ENCODE measurements at places on chromosomes 2 and 18.

DNA sequence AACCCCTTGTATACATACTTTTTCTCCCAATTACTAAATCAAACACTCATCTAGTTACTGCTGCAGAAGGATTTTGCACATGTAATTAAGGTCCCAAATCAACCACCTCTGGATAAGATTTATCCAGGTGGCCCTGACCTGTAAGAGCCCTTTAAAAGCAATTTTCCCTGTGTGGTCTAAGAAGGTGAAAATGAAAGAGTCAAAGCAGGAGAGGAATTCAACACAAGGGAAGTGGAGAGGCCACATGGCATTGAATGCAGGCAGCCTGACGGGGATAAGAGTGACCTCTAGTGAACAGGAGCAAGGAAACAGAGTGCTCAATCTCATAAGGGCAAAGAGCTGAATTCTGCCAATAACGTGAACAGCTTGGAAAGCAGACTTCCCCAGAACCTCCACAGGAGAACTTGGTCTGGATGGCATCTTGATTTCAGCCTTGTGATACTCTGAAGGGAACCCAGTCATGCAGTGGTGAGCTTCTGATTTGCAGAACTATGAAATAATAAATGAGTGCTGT, 27.2 kb downstream of the PPP3R1 start:
- DNase-seq = no peak

DNA sequence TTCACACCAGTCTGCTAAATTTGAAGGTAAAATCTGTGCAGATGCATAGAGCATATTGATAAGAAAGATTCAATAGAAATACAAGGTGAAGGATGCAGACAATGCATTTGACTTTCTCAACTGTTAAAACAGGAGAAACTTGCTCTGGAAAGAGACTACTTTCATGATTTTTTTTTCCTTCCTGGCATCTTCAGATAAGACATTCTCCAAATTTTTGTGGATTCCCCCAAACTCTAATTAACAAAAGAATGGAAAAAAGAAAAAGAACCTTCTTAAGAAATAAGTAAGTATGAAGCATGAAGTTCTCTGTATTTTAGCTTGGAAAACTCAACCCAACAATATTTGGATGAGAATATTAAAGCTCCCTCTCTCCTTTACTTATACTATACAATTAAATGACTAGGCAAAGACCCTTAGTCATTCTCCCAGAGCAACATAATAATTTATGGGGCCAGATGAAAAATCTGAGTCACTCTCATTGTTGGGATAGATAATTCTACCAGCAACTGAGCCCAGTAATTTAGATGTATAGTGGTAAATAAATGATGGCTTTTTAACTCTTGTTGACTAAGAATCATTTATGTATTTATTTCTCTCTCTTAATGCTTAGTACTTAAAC, 298.7 kb upstream of the COL3A1 start:
- DNase-seq = no peak

GRCh38 chr2:84649487-84650142, 133.3 kb downstream of the DNAH6 start:
- DNase-seq = no peak

DNA sequence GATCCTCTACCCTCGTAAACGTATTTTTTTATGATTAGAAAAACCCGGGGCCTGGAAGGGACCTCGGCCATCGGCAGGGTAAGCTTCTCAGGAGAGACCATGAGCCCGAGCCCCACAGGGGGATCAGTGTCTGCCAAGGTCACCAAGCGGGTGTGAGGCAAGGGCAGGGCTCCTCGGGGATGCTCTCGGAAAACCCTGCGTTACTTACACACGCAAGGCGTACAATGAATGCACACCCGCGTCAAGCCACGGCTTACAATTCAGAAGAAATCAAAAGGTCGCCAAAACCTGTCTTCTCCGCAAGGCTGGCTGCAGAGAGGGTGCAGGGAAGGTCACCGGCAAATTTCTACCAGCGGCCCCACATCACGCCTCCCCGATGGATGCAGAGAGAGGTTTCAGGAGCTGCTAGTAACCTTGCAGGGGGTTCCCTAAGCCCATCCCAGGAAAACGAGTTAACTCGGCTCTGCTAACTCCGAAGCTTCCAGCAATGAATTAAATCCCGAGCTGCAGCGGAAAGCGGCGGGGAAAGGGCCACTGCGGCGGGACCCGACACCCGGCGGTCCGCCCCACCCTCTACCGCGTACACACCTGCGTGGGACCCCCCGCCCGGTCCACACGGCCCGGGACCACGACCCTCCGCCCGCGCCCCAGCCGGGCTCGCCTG, 638 bp downstream of the ST3GAL5 start:
- DNase-seq = no peak

- no peak for DNase-seq
Measured at GRCh38 chr2:898319-898718, 52.3 kb upstream of the SNTG2 start.

- DNase-seq = no peak
Measured at GRCh38 chr2:224208443-224208842, 169.4 kb upstream of the SERPINE2 start.

DNA sequence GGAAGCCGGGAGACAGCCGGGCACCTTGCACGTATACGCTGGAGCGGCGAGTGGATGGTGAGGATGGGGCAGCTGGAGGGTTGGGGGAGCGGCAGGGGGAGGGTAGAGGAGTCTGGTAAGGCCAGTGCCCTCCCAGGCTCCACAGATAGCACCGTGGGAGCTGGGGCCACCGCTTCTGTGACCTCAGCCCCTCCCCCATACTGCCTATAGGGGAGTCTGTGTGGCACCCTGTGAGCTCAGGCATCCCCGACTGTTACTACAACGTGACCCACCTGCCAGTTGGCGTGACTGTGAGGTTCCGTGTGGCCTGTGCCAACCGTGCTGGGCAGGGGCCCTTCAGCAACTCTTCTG, 9.9 kb upstream of the GMPPA start:
- DNase-seq = no peak

- DNase-seq = no peak
Measured at GRCh38 chr2:78281164-78281563, 744.3 kb upstream of the REG3G start.

GRCh38 chr2:167945660-167946368, 301.6 kb downstream of the STK39 start:
- no peak for DNase-seq

- no peak for DNase-seq
Measured at GRCh38 chr2:18940184-18940583, 350.8 kb upstream of the NT5C1B start.

- DNase-seq = no peak
Measured at GRCh38 chr2:211957799-211958198, 580.8 kb downstream of the ERBB4 start.

- no peak for DNase-seq
Measured at GRCh38 chr2:46445556-46445955, 33.8 kb upstream of the TMEM247 start.

DNA sequence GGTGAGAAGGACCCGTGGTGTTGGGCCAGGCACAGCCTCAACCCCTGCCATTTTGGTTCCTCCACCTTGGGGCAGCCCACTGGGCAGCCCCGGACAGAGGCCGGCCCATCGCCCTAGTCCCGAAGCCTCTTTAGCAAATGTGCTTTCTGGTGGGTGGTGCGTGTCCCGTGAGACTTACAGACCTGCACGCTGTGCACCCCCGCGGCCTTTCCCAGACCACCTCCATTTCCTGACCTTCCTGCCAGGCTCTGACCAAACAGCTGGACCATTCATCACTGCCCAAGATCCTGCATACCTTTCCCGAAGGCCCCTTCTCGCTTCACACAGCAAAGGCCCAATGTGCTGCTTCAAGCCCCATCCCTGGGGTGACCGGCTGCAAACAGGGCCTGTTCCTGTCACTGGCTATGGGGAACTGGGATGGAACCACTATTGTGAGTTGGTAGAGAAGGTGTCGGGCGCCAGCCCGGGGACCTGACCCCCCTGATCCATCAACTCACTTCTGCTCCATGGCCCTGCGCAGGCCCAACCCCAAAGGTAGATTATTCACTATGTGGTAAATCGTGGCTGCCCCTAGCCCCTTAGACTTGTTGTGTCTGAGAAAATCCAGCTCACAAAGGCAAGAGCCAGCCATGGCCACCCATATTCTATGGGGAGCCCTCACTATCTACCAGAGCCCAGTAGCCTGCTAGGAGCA, 341.0 kb downstream of the EIPR1 start:
- no peak for DNase-seq

DNA sequence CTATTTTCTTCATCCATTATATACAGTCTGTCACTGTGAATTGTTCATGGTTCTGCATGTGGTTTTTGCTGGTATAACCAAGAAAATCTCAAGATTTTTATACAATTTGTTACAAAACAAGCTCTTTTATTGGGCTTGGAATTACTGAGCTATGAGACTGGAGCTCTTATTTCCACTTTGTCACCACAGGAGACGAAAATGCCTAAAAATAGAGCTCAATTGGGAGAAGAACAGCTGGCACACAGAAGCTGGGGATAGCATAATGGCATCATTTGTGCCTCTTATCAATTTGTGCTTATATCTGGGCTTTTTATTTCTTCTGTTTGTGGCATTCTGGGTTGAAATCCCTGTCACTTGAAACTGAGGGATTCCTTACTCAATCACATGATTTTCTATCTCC, 219.1 kb downstream of the CALCRL start:
- no peak for DNase-seq

GRCh38 chr2:159959136-159959535, 103.3 kb downstream of the PLA2R1 start:
- no peak for DNase-seq

- DNase-seq = no peak
Measured at GRCh38 chr2:30862054-30862651, 54.9 kb upstream of the CAPN13 start.

DNA sequence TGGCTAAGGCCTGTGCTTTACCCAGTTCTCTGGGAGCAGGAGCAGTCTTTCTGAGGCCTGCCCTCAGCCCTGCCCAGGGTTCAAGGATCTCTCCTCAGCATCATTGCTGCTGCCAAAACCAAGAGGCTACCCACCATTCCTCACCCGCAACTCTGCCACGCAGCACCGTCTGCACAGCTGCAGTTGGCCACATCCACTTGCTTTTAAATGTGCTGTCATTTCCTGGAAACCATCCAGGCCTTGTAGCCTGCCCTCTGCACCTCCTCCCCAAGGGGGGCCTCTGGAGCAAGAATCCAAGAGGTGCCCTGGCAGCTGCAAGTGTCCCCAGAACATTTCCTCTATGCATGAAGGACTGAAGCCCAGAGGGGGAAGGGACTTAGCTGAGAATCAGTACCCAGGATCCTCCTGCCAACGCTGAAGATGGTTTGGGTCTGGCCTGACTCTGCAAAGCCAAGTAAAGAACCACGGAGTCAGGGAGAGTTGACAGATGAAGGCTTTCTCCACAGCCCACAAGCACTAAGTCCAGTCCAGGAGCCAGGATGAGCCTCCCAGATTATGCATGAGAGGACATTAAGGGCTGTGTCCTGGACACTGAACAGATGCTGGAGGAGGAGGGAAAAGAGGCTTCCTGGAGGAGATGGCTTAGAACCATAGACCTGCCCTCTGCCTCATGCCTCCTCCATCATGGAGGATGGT, 14.9 kb downstream of the EMX1 start:
- DNase-seq = no peak

All from caudate nucleus (tissue), 63 donors.